ENCODE measurements at places on chromosomes 2 and 18. TPM values are rescaled to one million over a fixed set of nuclear protein-coding genes. Genes with fewer than 3 reads are reported as not detected.

ALPG gene
- not detected for total RNA-seq

ANKRD30B gene
- total RNA-seq: 0.22 TPM

SH3RF3 gene
- 5.3 TPM for total RNA-seq

HOXD3 gene
- 1.3 TPM for total RNA-seq

PIEZO2 gene
- 2.2 TPM for total RNA-seq

GLI2 gene
- 0.82 TPM for total RNA-seq

WNT6 gene
- total RNA-seq: not detected

LIMS2 gene
- 32.4 TPM for total RNA-seq

CRYBA2 gene
- total RNA-seq: not detected

XDH gene
- not detected for total RNA-seq

SERPINB13 gene
- not detected for total RNA-seq

MC2R gene
- total RNA-seq: not detected

HOXD12 gene
- total RNA-seq: not detected

REEP1 gene
- total RNA-seq: 1.1 TPM

RAB6C gene
- total RNA-seq: not detected

TOGARAM2 gene
- 3.5 TPM for total RNA-seq

CXCR1 gene
- total RNA-seq: 2.3 TPM

POTEJ gene
- not detected for total RNA-seq

SPATS2L gene
- 84.5 TPM for total RNA-seq

CDK5R2 gene
- not detected for total RNA-seq

ATP6V1C2 gene
- 2.6 TPM for total RNA-seq

SCYGR4 gene
- not detected for total RNA-seq

HOXD13 gene
- 1.1 TPM for total RNA-seq

All from subcutaneous adipose tissue (tissue), 4 donors.